ENCODE measurements at places on chromosomes 2 and 18.

- peak; percentile 43 for DNase-seq
Measured at GRCh38 chr2:101038455-101039255, 36.6 kb downstream of the RPL31 start.

GRCh38 chr2:229126066-229126465 lies 145.0 kb downstream of the PID1 start:
- DNase-seq, result no peak

DNA sequence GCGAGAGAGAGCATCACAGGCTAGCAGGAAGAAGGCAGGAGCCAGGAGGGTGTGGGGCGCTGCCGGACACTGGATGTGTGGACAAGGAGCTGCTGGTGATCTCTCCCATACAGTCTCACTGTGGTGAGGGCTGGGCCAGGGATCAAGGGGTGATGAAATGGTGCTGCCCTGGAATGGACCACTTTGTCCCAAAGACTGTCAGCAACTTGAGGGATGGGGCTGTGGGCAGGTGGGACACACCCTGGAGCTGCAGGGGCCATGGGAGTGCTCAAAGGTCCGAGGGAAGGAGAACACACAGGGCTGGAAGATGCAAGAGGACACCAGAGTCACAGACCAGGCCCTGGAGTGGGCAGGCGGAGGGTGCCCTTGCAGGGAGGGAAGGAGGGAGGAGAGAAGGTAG lies 38.0 kb downstream of the COA5 start:
- no peak for DNase-seq

DNA sequence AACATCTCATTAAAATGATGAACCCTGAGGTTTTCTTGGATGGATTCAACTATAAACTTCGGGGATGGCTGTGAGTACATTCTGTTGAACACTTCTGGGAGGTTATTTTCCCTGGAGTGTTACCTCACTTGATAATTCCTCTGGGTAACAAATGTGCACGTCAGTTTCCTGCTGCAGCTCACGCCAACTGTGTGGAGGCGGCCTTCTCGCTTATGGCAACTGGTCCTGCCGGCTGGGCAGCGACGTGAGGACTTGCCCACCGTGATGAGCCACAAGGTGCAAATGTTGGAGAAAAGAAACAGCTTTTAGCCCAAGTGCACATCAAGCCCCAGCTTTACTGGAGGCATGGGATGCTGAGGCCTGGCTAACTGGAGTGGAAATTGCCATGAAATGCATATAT lies 15.9 kb downstream of the MYCN start:
- no peak for DNase-seq

DNA sequence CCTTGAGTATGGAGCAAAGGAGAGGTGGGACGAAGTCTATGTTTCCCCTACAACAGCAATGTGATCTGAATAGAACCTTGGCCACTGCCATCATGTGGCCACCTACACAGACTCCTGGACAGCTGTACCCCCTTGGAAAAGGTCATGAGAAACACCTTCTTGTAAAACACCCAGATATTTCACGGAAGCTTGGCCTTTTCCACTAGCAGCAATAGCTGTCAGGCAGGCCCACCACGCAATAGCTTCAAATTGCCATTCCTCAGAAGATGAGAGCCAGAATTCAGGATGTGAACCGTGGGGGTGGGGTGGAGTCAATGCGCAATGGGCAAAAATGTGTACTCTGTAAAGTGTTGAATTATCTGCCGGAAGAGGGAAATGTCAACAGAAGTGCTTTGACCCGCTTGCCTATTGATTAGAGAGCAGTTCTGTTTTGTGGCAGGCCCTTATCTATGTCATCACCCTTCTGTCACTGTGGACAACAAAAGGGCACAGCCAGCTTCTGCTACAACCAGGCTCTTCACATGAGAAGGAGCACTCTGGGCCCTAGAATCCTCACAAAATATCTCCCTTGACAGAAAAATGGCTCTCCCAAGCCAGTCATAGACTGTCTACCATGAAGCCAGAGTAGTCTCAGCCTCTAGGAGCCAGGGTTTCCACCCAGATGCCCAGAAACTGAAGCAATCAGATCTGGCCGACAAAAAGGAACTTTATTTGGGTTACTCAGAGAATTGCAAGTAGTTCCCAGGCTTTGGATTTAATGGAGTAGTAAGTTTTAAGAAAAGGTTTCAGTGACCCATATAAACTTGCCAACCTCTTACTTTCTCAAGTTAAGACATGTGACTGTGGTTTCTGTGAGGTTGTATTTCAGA lies 9.5 kb downstream of the INPP1 start:
- peak; percentile 70 for DNase-seq

DNA sequence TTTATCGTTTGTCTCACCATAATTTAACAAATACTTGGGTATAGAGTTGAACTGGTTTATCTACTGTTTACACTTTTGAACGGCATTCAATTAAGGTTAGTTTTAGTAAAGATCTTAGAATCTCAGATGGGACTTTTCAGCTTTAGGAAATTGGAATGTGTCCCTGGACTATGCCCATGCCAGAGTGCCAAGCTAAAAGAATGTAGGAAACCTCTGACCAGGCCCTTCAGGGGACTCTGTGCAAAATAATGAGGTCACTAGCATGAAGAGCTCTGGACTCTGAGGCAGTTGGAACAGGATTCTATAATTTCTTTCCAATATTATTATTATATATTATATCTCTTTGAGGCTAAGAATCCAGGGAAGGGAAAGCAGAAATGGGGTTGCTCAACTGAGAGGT lies 13.5 kb downstream of the DIS3L2 start:
- no peak for DNase-seq

- DNase-seq, result no peak
Measured at GRCh38 chr2:69141061-69141460, 128.1 kb downstream of the ANTXR1 start.

DNA sequence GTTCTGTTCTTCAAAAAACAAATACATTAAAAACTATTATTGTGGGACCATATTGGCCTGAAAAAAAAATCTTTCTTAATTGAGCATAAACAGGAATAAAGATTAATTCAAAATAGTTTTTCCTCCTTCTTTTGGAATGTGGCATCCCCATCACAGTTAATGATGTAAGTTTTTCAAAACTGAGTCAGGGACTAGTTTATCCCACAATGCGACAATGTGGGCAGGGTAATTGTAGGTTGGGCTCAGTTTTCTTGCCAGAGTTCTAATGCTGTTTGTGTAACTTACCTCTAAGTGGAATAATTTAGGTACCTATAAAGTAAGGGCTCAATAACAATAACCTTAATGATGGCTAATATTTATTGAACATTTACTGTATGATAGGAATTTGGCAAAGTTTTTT lies 82.0 kb downstream of the PMS1 start:
- no peak for DNase-seq

- DNase-seq, result no peak
Measured at GRCh38 chr2:36192983-36193382, 162.6 kb upstream of the CRIM1 start.

GRCh38 chr18:45447355-45448265 lies 167.7 kb upstream of the SLC14A2 start:
- no peak for DNase-seq

DNA sequence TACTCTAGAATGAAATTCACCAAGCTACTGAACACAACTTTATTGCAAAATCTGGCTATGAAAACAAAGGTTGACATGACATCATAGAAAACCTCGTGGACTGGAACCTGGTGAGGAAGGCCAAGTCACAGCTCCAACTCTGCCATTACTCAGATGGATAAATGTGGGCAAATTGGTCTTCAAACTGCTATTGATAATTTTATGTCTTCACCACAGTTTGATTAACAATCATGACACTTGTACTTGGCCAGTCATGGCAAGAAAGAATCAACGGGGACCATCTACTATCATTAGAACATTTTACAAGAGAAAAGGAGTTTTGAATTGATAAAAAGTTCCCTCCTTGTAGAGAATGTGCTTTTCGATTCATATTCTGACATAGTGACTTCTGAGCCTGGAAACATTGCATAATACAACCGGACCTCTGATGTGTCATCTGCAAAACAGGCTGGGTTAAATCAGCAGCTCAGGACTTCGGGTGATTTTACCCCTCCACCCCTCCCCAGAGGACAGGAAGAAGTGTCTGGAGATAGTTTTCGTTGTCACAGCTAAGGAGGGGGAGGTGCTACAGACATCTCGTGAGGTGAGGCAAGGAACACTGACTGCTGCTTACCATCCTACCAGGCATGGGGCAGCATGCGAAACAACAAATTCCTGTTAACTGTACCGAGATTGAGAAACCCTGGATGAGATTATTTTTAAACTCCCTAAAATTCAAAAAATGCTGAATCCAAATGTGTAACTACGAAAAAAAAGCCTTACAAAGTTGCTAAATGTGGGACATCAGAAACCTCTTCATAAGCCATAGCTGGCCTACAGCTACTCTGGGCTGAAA lies 8.4 kb downstream of the L3MBTL4 start:
- no peak for DNase-seq

GRCh38 chr2:143177096-143177786 lies 48.0 kb downstream of the ARHGAP15 start:
- no peak for DNase-seq

DNA sequence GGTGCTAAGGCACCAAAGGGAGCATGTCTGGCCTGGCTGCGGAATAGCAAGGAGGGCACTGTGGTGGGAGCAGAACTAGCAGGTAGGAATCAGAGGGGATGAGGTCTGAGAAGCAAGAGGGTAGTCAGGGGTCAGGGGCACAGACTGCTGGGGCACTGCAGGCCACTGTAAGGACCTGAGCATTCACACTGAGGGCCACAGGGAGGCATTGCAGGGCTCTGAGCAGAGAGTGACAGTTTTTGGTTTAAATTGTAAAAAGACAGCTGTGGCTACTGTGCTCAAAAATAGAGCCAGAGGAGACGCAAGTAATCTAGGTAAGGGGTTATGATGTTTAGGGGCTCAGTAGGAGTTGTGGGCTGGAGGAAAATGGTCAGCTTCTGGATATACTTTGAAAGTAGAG lies 41.5 kb downstream of the ARHGAP25 start:
- no peak for DNase-seq

DNA sequence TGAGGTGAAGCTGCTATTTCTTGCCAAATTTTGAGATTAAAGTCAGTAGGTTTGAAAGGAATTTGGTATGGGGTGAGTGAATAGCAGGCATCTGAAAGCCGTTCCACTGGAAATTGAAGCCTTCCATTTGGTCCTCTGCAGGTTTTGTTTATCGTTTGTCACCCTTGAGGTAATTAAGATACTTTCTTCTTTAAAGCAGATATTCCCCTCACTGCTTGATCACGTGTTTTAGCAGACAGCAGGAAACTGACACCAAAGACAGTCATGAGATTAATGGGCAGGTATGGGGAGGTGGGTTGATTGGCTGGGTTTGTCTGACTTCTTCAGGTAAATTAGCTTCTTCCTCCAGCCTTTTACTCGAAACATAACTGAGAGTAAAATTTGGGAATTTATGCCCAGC lies 10.7 kb downstream of the LPIN1 start:
- DNase-seq, result no peak

DNA sequence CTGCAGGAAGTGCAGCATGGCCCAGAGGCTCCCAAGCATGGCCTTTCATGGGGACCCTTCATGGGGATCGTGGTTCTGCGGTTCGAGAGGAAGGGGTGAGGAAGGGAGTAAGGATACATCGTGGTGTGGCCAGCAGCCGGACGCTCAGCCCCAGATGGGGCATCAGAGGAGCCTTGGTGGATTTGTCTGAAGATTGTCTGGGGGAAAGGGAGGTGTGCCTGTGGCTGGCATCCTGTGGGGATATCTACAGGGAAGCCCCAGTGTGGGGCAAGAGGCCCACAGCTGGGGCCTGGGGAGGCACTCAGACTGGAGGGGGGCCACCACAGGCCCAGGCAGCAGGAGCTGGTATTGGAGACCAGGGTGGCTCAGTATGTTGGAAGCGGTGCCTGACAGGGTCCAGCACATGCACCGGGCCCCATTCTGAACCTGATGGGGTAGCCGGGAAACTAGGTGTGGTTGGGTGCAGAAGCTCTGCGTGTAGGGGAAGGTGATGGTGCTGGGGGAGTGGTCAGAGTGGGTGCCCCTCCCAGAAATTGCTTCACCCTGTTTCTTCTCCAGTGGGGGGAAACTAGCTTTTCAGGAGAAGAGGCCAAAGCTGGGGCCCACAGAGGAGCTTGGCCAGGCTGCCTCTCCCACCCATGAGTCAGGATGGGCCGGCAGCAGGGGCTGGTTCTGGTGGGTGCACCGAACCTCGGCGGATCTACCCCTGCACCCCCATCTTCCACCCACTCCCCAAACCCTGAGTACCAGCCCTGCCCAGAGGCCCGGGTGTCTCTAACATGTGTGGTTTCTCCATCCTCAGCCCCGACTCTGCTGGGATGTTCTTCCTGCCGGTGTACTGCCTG lies 274.4 kb upstream of the HDAC4 start:
- DNase-seq, result no peak

GRCh38 chr2:166335284-166335683 lies 40.5 kb downstream of the SCN9A start:
- no peak for DNase-seq

DNA sequence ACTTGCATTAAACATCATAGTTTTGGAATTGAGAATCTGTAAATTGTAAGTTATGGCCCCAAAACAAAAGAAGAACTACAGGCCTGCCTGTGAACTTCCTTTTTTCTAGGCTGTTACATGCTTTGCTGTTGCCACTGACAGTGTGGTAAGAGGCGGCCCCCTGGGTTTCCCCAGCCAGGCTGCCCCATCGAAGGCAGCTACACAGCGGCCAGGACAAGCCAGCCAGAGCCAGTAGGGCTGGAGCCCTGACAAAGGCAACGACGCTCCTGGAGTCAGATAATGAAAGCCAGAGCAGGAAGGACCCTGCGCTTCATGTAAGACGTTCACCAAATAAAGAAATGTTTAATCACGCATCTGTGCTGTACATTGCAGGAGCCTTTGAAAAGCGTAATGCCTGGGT lies 55.0 kb downstream of the ANKRD44 start:
- DNase-seq, result no peak

DNA sequence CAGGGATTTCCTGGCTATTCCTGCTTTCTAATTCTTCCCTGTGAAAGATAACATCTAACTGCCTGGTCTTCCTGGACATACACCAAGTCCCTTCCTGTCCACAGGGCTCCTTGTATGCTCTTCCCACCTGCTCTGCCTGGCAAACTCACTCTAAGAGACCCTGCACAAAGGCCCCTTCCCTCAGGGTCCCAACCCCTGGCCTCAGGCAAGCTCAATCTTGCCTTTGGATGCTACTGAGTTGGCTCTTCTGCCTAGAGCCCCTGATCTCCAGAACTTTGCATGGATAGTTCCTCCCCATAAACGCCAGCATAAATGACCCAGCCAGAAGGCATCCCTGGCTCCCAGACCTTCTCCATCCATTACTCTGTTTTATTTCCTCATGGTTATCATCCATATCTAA lies 98.3 kb upstream of the OTOS start:
- DNase-seq, result no peak

- DNase-seq, result no peak
Measured at GRCh38 chr2:201872591-201872990, 66.3 kb downstream of the CDK15 start.

GRCh38 chr2:127106457-127106990 lies 430 bp downstream of the BIN1 start:
- DNase-seq, result peak; percentile 58

- DNase-seq, result no peak
Measured at GRCh38 chr18:7561909-7562460, 5.1 kb upstream of the PTPRM start.

DNA sequence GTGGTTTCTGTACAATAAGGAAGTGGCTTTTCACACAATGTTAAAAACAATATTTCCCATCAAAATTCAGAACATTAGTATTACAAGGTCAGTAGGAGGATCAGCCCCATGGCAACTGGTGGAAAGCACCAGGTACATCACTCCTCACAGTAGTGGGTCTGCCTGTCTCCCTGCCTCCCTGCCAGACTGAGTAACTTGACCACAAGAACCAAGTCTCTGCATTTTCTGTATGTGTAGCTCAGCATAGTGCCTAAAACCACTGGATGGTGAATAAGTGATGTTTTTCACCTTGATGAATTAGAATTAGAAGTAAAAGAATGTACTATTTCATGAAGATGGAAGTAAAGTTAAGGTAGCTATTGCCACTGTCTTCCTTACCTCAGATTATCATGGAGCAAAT lies 4.1 kb upstream of the WDR7 start:
- no peak for DNase-seq

Measured in HuH-7.5 (cell line).